Thoracic aorta endothelial cell (primary cell): ENCODE measurements at places on chromosomes 3 and 15. TPM values are rescaled to one million over a fixed set of nuclear protein-coding genes. Genes with fewer than 3 reads are reported as not detected.

Gene LTK
- 0.07 and 0.13 TPM in 2 replicates for total RNA-seq

Gene GOLGA8J
- not detected in 2 replicates for total RNA-seq

Gene GOLGA6L4
- total RNA-seq, result 2.3 and 2.5 TPM in 2 replicates

Gene SUCLG2
- 52.5 and 58.9 TPM in 2 replicates for total RNA-seq

Gene EPHB3
- total RNA-seq, result 0.07 TPM in 1 of 2 replicates, not detected in the other

Gene CRYBG3
- total RNA-seq, result 33.6 and 35.6 TPM in 2 replicates

Gene LIPC
- total RNA-seq, result 0.07 TPM in 1 of 2 replicates, not detected in the other

Gene LRRN1
- total RNA-seq, result 0.07 TPM in 1 of 2 replicates, not detected in the other

Gene ASB14
- not detected in 2 replicates for total RNA-seq

Gene RAMAC
- 20.2 and 21.8 TPM in 2 replicates for total RNA-seq

Gene AMIGO3
- total RNA-seq, result 0.14 TPM in 1 of 2 replicates, not detected in the other

Gene CAMKV
- not detected in 2 replicates for total RNA-seq

Gene LCTL
- not detected in 2 replicates for total RNA-seq

Gene GUCA1C
- total RNA-seq, result not detected in 2 replicates

Gene CCRL2
- total RNA-seq, result 14.6 and 15.4 TPM in 2 replicates

Gene RHOV
- total RNA-seq, result not detected in 2 replicates

Gene GOLGA8B
- 35.5 and 40.0 TPM in 2 replicates for total RNA-seq

Gene IGSF11
- 0.07 TPM in 1 of 2 replicates, not detected in the other for total RNA-seq

Gene C3orf70
- 2.9 and 5.2 TPM in 2 replicates for total RNA-seq

Gene ZNF592
- 13.3 and 15.9 TPM in 2 replicates for total RNA-seq

Gene GATA2
- 24.5 and 38.3 TPM in 2 replicates for total RNA-seq

Gene SUSD5
- 0.93 and 1.3 TPM in 2 replicates for total RNA-seq

Gene ACTRT3
- 5.3 and 5.6 TPM in 2 replicates for total RNA-seq

Gene IL17RD
- 2.3 and 2.5 TPM in 2 replicates for total RNA-seq

Gene CACNA2D3
- under 0.01 TPM in 1 of 2 replicates, not detected in the other for total RNA-seq

Gene CCDC33
- not detected in 2 replicates for total RNA-seq

Gene RTP3
- not detected in 2 replicates for total RNA-seq

Gene HEXA
- total RNA-seq, result 41.2 and 53.2 TPM in 2 replicates

Gene CLDN16
- not detected in 2 replicates for total RNA-seq

Gene FSIP1
- 0.50 and 0.80 TPM in 2 replicates for total RNA-seq

Gene SYNPR
- total RNA-seq, result not detected in 2 replicates

Gene EXD1
- total RNA-seq, result not detected in 2 replicates

Gene FETUB
- not detected in 2 replicates for total RNA-seq

Gene ZPLD1
- under 0.01 TPM in 1 of 2 replicates, not detected in the other for total RNA-seq

Gene CD276
- 58.8 and 60.9 TPM in 2 replicates for total RNA-seq

Gene ATP13A5
- not detected in 2 replicates for total RNA-seq

Gene ITIH1
- total RNA-seq, result not detected in 2 replicates

Gene GHSR
- not detected in 2 replicates for total RNA-seq

Gene GRM2
- under 0.01 TPM in 2 replicates for total RNA-seq

Gene TRAK1
- total RNA-seq, result 52.7 and 56.9 TPM in 2 replicates

Gene NR2E3
- 0.22 and 0.27 TPM in 2 replicates for total RNA-seq

Gene CASR
- total RNA-seq, result not detected in 2 replicates

Gene SPESP1
- total RNA-seq, result 2.1 and 3.4 TPM in 2 replicates

Gene EMC7
- total RNA-seq, result 49.2 and 50.3 TPM in 2 replicates
